ENCODE measurements at places on chromosomes 13 and 19. TPM values are rescaled to one million over a fixed set of nuclear protein-coding genes. Genes with fewer than 3 reads are reported as not detected.

WDR87 gene
- not detected for total RNA-seq

TMEM238 gene
- 21.0 TPM for total RNA-seq

SKA3 gene
- total RNA-seq: 43.3 TPM

MAP4K1 gene
- total RNA-seq: 9.1 TPM

DIRAS1 gene
- total RNA-seq: 33.7 TPM

GPR180 gene
- 6.4 TPM for total RNA-seq

ZNF136 gene
- 4.0 TPM for total RNA-seq

OR7C1 gene
- not detected for total RNA-seq

NR2C2AP gene
- total RNA-seq: 45.3 TPM

CD177 gene
- not detected for total RNA-seq

SIGLEC14 gene
- not detected for total RNA-seq

C19orf85 gene
- 0.34 TPM for total RNA-seq

TMEM255B gene
- total RNA-seq: 7.7 TPM

TEX101 gene
- not detected for total RNA-seq

UBE2L5 gene
- 0.15 TPM for total RNA-seq

LGALS14 gene
- total RNA-seq: not detected

KCNN1 gene
- total RNA-seq: 0.61 TPM

CGB5 gene
- total RNA-seq: not detected

CYP4F12 gene
- total RNA-seq: 4.4 TPM

IPO5 gene
- 237 TPM for total RNA-seq

SPTBN4 gene
- total RNA-seq: 4.6 TPM

ZNF382 gene
- not detected for total RNA-seq

GZMM gene
- total RNA-seq: 0.59 TPM

HPN gene
- total RNA-seq: 0.32 TPM

ZNF729 gene
- not detected for total RNA-seq

ZNF439 gene
- not detected for total RNA-seq

SMAD9 gene
- 4.3 TPM for total RNA-seq

ZSCAN1 gene
- not detected for total RNA-seq

ZNF583 gene
- total RNA-seq: not detected

SMG9 gene
- 80.2 TPM for total RNA-seq

SMARCA4 gene
- total RNA-seq: 116 TPM

YJU2 gene
- 26.9 TPM for total RNA-seq

ADGRE1 gene
- not detected for total RNA-seq

CBY2 gene
- total RNA-seq: not detected

PDE4C gene
- total RNA-seq: 1.5 TPM

KLK10 gene
- total RNA-seq: 33.6 TPM

ZNF433 gene
- not detected for total RNA-seq

RXFP2 gene
- not detected for total RNA-seq

CGB7 gene
- 5.4 TPM for total RNA-seq

ZNF558 gene
- 34.2 TPM for total RNA-seq

ZNF112 gene
- 3.6 TPM for total RNA-seq

FGF22 gene
- 1.5 TPM for total RNA-seq

ATP13A1 gene
- 73.7 TPM for total RNA-seq

ZNF780A gene
- 18.9 TPM for total RNA-seq

GPR12 gene
- not detected for total RNA-seq

PDX1 gene
- 1.7 TPM for total RNA-seq

SIGLEC12 gene
- not detected for total RNA-seq

NXNL1 gene
- not detected for total RNA-seq

SEMA6B gene
- total RNA-seq: 58.4 TPM

VSTM1 gene
- not detected for total RNA-seq

PEAK3 gene
- not detected for total RNA-seq

TTC9B gene
- total RNA-seq: 1.7 TPM

IL27RA gene
- 18.3 TPM for total RNA-seq

SLC27A5 gene
- total RNA-seq: 27.1 TPM

C19orf47 gene
- total RNA-seq: 18.0 TPM

PABPC3 gene
- 0.59 TPM for total RNA-seq

Measured in HCT116 (cell line).